ENCODE measurements at places on chromosomes 12 and 14.

GRCh38 chr12:60259225-60259624 lies 663.4 kb downstream of the SLC16A7 start:
- DNase-seq: no peak

DNA sequence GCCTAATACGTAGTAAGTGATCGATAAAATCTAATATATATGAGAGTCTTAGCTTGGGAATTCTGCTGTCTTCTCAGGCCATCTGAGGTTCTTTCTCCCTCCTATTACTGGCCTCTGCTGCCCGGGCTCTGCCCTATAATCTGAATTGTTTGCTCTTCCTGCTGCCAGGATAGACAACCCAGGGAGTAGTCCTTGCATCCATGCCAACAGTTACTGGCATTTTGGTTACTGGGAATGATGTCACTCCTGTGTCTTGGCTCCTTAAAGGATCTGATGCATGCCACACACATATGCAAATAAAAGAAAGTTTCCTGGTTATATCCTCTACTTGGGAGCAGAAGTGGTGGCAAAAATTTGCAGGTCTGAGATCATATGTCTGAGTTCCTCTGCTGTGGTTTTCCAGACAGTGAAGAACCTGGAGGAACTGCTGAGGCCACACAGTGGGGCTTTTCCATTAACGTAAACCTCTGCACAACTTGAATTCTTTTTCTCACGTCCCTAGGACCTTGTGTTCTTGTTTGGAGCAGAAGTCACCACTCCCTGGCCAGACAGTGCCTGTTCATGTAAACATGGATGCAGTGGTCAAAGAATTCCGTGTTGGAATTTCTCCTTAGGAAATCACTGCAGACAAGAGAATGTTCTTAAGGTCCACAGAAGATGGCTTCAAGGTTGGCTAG lies 320.6 kb upstream of the TBX3 start:
- DNase-seq: no peak

- no peak for DNase-seq
Observed at GRCh38 chr12:73158341-73158740, 886.2 kb downstream of the TRHDE start.

GRCh38 chr12:105750096-105750495 lies 388.7 kb downstream of the NUAK1 start:
- no peak for DNase-seq

- DNase-seq: peak; percentile 65
Observed at GRCh38 chr12:1217191-1217949, 226.3 kb downstream of the ERC1 start.

- DNase-seq: peak; percentile 48
Observed at GRCh38 chr12:66555113-66555512, 123.8 kb downstream of the GRIP1 start.

DNA sequence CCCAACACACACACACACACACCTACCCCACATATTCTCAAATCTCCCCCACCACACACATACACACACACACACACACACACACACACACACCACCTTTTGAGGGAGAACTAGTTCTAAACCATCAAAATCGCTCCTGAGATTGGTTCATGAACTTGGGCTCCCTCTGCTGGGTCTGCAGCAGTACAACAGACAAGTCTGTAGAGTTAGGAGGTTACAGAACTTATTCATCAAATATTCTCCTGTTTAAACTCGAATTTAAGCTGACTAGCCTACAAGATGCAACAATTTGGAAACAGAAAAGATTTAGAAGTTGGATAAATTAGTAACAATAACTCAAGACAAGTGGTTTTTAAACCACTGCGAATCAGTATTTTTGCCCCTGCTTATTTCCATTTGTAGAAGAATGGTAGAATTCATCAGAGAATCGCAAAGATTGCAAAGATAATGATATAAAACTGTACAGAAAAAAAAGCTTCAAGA lies 136.4 kb upstream of the USP15 start:
- DNase-seq: peak; percentile 68

DNA sequence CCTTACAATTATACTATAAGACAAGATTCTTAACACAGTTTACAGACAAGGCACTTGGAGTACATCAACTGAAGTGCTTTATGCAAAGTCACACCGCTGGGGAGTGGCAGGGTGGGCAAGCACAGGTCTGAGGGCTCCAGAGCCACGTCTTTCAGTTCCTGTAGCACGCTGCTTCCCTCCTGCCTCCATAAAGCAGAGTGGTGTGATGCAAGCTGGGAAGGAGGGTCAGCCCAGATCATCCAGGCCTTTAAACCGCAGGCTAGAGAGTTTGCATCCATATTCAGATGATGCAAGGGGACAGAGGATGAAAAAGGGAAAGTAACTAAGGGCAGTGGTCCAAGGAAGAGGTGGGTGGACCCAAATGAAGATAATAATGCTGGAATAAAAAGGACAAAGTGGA lies 132.6 kb downstream of the ITPR2 start:
- no peak for DNase-seq

DNA sequence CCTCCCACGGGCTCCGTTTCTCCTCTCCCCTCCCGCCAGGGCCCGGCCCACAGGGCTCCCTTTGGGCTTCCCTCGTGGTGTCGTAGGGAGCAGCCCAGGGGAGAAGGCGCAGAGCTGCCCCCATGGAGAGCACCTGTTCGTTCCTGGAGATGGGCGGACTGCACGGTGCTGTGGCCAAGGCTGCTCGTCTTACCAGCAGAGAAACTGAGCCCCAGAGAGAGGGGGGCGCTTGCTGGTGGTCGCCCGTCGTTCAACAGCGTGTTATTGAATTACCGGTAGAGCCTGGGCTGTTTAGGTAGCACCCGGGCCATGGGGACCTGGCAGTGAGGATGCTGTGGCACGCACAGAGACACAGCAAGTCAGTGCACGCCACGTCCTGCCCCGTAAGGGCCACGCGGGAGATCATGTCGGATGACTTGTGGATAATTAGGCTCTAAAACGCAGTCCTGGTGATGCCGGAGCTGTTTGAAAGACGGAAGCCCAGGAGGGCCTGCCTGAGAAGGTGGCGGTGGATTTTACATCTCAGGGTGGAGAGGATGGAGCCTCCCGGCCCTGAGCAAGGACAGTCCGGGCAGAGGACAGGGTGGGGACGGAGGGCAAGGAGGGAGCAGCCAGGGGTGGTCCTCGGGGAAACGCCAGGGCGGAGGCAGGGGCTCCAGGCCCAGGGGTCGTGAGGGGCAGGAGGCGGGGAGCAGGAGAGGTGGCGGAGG lies 134.4 kb downstream of the ADGRD1 start:
- DNase-seq: no peak

DNA sequence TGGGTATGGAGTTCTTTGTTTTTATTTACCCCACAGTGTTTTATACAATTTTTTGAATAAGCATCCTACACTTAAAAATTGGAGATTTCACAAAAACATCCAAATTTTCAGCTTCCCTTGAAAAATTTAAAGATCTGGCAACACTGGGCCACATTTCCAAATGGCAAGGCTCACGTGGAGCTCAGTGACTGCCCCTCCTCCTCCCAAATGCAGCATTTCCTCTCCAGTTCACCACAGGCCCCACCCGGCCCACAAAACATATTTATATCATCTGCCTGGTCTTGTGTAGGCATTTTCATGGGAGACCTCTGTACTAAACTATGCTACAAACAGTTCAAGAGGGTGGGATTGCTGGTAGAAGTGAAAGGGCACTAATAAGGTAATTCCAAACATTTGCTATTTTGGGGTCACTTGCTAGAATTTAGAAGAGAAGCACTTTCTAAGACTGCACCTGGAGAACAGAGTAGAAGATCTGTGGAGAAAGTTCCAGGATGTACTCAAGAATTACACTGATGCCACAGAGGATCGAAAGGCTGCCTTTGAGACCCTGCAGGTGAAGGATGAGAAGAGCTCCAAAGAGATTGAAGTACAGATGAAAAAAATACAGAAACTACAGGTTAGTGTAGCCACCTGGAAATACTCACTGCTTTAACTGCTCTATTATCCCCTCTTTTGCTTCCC lies 7.3 kb downstream of the FKBP11 start:
- no peak for DNase-seq

GRCh38 chr12:29698756-29699155 lies 85.0 kb downstream of the TMTC1 start:
- DNase-seq: no peak

GRCh38 chr12:23209793-23210192 lies 584.8 kb downstream of the ETNK1 start:
- no peak for DNase-seq

GRCh38 chr14:22556021-22556989 lies 32.7 kb downstream of the DAD1 start:
- DNase-seq: no peak

DNA sequence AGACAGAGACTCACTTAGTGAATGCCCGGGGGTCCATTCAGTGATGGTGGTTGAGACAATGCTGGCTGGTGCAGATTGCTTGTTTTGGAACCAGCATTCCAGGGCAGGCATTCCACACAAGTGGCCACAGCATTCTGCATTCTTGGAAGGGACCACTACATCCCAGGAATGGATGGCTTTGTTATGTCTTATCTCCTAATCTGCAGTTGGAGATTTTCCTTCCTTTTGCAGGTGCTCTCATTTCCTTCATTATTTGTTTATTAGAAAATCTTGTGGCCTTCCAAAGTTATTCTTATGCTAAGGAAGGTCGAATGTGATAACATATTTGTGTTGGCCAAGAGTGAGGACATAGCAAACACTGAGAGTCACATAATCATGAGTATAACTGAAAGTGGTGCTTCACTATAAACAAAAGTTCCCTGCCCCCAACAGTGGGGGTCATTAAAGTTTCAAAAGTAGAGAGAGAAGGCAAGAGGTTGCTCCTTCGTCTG lies 66.0 kb downstream of the BMP4 start:
- DNase-seq: no peak

DNA sequence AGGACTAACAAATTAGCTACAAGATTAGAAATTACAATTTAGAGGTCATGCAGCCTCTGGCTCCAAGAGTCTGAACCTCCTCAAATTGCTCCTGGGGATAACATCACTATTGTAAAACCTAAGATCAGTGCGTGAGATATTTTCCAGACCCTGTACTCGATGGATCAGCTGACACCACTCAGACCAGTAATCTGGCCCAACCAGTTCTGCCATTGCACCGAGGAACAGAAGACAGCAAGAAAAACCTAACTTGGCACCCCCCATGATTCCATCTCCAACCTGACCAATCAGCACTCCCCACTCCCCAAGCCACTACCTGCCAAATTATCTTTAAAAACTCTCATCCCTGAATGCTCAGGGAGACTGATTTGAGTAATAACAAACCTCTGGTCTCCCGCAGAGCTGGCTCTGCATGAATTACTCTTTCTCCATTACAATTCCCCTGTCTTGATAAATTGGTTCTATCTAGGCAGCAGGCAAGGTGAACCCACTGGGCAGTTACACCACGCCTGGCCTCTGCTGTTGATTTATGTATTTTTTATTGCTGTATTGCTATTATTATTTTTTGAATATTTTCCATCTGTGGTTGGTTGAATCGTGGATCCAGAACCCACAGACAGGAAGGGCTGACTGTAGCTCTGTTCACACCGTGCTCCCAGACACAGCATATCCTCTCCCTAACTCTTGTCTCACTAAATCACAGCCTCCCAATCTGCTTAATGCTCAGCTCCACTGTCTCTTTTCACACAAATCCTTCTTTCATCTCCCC lies 9.2 kb downstream of the HEBP1 start:
- DNase-seq: no peak

DNA sequence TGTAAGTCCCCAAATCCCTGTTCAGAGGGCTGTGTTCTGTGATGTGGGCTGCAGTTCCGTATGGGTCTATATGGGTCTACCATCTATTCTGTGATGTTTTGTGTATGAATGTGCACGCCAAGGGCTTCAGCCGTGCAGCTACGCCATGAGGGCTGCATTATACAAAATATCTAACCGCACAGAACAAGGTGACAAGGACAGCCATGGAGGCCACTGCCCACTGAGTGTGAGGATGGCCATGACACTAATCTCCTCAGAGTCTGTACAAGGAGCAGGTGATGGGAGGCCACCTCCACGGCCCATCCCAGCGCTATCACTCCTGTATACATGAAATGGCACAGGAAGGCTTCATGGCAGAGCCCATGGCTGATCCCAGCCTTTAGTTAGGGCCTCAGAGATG lies 102.0 kb downstream of the DICER1 start:
- DNase-seq: no peak

DNA sequence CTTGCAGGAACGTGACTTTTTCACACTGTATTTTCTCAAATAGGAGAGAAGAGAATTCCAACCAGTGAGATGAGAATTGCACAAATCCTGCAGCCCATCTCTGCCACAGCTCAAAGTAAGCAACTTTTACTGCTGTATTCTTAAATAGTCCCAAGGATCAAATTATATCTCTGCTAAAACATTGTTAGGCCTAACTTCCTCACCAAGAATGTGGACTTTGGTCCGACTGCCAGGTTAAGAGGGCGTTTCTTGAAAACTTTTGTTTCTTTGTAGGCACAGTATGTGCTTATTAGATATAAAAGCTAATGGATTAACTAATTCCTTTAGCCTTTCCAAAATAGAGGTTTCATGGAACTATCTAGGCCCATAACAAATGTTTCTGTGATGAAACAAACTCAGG lies 61.4 kb upstream of the IFNG-AS1 start:
- no peak for DNase-seq

DNA sequence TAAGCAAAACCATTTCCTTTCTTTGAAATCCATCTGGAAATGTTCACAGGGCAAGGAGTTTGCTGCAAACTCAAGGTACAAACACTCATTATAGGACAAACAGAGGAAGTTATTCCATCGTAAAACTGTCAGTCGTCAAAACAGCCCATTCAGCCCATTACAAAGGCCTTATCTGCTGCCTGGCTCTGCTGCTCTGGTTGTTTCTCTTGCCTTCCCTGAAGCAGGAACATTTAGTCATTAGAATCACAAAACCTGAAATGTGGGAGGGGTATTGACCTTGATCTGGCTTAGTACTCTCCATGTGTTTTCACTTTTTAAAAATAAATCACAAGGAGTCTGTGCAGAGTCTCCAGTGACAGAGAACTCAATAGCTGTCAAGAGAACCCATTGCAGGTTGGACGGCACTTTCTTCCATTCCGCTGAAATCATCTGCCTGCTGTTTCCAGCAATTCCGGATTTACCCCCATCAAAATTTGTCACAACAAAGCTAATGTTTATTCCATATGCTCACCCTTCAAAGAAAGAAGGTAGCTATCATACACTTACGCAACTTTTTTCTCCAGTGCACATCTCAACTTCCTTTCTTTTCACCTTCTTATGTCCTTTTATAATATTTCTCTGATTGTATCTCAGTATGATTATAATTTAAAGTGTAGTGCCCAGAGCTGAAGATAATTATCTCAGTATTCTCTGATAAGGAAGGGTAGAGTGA lies 24.6 kb upstream of the ITPR2 start:
- DNase-seq: peak; percentile 35

DNA sequence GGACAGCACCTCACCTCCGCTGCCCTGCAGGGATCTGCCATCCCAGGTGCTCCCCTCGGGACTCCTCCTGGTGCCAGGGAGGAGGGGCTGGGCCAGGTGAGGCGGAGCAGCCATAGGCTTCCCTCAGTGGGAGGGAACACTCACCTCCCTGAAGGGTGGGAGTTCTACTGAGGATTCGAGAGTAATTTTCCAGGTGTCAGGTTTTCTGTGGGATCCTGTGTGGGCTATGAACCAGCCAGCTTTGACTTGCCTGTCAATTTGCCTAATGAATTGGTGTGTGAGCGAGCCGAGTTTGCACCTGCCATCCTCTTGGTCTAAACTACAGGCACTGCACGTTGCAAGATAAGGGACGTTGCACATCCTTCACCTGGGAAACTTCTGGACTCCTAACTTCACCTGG lies 50.3 kb downstream of the NOC4L start:
- no peak for DNase-seq

All from SK-MEL-5 (cell line).